NCI-H1930 (cell line): ENCODE measurements at places on chromosomes 6 and 20.

- DNase-seq = no peak
Observed at GRCh38 chr20:62358171-62359042, 8.7 kb downstream of the LAMA5 start.

- DNase-seq = no peak
Observed at GRCh38 chr6:41174610-41175009, 11.7 kb upstream of the TREM2 start.

DNA sequence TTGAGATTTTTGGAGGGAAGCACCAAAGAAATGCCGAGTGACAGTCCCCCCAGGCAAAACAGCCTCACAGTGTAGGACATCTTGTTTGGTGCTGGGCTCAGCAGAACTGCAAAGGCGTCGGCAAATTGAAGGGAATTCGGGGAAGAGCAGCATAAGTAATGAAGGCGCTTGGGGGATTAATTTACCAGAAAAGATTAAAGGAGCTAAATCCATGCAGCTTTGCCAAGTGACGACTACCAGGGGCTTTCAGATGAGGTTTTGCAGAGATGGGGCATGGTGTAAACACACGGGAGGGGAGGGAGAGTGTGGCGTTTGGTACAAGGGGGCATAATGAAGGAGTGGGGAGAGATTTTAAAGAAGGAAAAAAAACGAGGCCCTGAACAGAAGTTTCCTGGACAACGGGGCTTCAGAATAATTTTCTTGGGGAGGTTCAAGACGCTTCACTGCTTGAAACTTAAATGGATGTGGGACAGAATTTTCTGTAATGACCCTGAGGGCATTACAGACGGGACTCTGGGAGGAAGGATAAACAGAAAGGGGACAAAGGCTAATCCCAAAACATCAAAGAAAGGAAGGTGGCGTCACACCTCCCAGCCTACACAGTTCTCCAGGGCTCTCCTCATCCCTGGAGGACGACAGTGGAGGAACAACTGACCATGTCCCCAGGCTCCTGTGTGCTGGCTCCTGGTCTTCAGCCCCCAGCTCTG is 45.4 kb upstream of the CDH22 start:
- no peak for DNase-seq

DNA sequence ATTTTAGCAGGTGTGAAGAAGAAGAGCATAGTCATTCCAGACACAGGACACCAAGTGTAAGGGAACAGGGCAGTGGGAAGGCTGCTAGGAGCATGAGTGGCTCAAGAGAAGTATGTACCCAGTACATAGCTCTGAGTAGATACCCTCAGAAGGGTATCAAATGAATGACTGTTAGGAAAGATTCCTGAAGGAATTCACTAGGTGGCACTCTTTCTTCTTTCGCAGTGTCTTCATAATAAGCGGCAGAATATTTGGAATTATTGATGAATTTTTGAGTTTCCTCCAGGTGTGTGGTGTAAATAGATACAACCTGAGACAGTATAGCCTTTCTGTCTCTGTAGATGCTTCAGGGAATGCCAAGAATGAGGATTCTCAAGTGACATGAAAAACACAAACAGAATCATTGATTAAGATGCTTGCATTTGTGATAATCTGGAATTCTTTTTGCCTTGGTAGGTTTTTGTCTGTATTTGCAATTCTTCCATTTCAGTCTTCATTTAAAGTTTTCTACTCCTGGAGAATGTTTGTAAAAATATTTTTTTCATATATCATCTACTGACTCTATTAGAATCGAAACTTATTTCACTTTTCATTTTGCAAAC is 264.3 kb upstream of the RIMS1 start:
- no peak for DNase-seq

GRCh38 chr6:25844518-25844917 is 12.7 kb upstream of the SLC17A1 start:
- DNase-seq = no peak

DNA sequence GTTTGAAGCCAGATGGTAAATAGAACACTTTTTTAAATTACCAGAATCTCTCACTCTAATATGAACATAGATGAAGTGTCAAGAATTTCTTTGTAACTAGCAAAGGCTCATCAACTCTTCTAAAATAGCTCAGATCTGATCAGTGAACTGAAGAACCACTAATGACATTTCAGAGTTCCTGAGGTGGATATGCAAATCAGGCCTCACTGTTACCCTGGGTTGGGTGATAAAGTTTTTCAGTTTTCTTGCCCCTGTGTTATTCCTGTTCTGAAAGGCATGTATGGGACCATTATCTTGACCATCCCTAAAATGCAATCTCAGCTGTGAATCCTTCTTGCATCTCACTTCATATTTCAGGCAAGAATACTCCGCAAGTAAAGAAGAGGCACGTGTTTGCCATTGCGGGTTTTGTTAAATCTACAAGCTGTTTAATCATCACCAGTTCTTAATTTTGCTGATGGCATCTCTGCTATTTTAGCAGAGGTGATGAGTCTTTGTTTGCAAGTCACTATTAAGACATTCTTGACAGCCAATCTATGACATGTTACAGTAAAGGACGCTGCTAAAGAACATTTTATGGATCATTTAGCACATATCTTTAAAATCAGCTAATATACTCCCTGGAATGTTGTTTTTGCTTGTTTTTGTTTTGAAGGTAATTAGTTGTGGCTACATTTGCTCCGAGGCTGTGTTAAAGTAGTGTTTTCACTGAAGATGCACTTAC is 47.9 kb downstream of the KHDC1L start:
- DNase-seq = no peak

- no peak for DNase-seq
Observed at GRCh38 chr20:18653736-18654447, 66.0 kb downstream of the DTD1 start.

GRCh38 chr6:154434662-154435061 is 75.8 kb downstream of the CNKSR3 start:
- DNase-seq = no peak
